ENCODE measurements at places on chromosomes 12 and 14.

GRCh38 chr12:94867066-94867855, 136.2 kb downstream of the NDUFA12 start:
- no peak for DNase-seq

DNA sequence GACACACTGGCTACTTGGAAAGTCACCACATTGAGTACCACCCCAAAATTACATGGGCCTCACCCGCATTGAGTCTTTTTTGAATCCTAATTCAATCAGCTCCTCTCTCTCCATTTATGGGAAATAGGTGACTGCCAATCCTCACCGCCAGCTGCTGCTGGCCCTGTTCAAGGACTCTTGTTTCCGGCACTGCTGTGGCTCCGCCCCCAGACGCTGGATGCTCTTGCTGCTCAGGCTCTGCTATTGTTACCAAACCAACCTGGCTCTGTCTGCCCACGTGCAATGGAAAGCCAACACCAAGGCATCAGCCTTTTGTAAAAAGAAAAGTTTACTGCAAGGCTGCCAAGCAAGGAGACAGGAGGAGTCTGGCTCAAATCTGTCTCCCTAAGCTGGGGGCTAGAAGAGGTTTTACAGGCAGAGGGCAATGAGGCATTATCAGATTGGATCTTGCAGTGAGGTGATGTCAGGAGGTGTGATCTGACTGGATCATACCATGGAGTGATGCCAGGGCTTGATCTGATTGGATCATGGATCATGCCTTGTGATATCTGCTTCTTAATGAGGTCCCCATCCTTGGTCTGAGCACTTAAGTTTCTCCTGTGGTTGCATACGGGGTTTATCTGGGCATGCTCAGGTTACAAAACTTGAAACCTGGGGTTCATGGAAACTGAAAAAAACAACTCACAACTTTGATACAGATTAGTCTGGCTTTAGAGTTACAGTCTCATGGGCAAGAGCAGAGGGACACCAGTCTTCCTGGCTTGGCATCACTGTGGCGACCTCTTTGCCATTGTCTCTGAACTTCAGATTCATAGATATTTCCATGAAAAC, 117.1 kb upstream of the SLC35F4 start:
- no peak for DNase-seq

DNA sequence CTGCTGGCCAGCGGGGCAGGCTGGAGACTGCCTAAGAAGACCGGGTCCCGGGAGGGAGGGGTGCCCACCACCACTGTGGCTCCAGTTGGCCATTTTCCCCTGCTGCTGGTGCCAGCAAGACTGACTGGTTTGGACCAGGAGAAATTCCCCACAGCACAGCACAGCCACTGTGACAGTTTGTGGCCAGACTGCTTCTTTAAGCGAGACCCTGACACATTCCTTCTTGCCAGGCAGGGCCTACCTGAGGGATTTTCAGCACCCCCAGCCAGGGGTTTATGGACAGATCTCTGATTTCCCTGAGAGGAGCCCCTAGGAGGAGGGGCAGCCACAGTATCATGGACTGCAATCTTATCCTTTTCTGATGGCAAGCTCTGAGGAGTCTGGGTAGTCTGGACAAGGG, 15.5 kb downstream of the GLIPR1L1 start:
- DNase-seq = no peak

DNA sequence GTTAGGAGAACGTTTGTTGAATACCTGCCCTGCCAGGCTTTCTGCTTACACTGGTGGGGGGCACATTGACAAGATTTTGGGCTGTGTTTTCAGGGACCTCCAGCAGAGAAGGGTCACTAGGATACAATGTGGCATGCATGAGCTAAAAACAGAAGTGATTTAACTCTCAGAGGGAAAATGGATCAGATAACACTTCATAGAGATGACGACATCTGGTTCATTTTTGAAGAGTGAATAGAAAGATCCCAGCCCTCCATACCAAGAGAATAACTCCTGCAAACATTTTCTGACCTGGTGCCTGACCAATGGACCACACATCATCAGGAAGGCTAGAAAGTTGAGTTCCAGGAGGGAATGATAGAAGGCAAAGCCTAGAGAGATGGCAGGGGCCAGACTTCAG, 33.7 kb downstream of the CKB start:
- DNase-seq = no peak

DNA sequence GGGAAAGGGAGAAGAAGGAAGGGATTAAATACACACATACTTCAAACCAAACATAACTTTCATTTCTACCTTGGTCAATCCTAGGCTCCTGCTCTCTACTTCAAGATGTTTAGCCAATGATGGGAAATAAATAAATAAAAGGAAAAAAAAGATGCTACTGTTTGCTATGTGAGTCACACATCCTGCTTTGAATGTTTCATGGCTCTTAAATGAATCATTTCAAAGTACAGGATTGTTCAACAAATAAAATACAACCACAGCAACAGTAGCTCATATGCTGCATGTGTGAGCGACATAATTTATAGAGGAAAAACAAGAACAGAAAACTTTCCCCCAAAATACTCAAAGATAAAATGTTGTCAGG, 54.3 kb upstream of the NPFF start:
- DNase-seq = no peak

- no peak for DNase-seq
Measured at GRCh38 chr14:89771251-89771650, 183.3 kb downstream of the EFCAB11 start.

- no peak for DNase-seq
Measured at GRCh38 chr12:12505544-12506495, 56.8 kb downstream of the DUSP16 start.

DNA sequence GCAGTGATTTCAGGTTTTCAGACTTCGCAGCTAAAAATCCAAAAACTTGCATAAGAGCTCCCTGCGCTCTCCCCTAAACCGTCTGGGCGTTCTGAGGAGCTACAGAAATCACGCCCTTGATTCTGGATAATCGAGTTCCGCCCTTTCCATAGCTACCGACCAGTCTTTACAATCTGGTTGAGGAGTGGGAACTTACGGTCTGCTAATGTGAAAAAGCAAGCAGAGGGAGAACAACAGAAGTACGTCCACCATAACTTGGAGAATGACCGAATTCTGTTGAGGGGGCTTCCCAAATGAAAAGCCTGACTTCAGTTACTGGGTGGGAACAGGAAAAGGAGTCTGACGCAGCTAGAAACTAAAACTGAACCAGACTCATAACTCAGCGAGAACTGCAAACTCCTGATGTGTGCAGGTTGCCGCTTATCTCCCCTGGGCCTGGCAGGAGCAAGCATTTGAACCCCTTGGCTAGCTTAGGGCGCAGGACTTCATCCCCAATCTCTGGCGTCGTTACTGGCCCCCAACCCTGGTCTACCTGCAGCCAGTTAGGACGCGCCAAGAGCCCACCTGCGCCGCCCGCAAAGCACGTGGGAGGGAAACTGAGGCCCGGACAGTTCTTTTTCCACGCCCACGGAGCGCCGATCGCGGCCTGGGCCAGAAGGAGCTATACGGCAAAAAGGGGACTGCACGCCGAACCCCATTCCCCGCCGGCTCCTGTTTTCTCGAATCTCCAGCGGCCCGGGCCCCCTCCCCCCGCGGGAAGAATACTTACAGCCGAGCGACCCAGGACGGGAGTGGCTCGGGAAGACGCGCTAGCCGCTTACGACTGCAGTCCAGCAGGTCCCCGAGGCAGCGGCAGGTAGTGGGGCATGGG, 838 bp downstream of the LRIG3 start:
- DNase-seq = no peak

- no peak for DNase-seq
Measured at GRCh38 chr12:51869931-51870330, 18.0 kb upstream of the ANKRD33 start.

GRCh38 chr12:57940052-57940914, 1.1 kb upstream of the ATP23 start:
- no peak for DNase-seq

DNA sequence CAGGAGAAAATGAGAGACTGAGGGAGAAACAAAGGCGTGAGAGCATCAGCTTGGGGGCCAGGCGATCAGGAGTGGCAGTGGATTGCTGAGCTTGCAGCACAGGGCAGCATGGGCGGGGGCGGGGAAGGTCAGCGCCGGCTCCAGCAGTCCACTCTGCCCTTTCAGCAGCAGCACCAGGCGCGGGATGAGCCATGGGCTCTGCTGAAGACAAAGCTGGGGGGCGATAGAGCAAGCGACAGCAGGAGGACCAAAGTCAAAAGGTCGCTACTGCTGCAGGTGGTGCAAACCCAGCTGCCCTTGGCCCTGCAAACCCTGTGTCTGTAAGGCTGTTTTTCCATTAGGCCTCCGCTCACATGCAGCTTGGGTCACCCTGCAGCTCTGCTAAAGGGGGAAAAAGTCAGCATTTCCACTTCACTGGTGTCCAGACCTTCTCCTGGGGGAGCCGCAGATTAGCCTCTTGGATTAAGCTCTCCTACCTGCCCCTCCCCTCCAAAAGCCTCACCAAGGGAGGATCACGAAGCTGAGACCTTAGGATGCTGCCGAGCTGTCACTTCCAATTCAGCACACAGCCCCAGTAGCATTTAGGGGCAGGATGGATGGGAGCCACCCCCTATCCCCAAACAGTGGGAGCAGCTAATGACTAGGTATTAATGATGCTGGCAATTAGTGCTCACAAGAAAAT, 204.8 kb downstream of the DPF3 start:
- no peak for DNase-seq

DNA sequence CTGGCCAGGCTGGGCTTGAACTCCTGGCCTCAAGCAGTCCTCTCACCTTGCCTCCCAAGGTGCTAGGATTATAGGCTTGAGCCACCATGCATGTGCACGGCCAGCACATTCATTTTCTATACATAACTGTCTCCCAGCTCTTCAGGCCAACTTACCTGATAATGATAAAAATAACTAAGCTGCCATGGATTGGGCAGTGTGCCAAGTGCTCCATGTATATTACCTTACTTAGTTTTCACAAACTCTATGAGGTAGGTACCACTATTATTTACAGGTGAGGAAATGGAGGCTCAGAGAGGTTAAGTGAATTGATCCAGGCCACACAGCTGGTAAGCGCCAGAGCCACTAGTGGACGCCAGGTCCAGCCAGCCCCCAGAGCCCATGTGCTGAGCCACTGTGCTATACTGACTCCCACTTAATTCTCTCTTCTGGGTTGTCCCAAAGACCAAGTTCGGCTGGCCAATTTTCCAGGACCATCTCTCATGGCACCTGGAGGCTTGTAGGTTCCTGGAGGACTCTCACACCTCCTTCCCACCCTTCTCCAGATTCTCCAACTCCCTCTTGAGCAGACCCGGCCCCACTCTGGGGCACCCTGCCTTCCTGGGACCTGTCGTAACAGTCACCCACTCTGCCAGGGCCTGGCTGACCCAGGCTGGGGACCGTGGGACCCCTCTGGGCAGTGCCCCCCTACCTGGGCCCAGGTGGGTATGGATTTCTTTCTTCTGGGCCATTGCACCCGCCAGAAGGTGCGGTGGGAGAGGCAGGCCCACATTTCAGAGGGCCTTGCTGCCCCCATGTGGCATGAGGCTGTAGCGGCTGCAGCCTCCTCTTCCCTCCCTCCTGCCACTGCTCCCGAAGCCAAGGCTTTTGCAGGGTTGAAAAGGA, 30.2 kb upstream of the CIPC start:
- DNase-seq = no peak

DNA sequence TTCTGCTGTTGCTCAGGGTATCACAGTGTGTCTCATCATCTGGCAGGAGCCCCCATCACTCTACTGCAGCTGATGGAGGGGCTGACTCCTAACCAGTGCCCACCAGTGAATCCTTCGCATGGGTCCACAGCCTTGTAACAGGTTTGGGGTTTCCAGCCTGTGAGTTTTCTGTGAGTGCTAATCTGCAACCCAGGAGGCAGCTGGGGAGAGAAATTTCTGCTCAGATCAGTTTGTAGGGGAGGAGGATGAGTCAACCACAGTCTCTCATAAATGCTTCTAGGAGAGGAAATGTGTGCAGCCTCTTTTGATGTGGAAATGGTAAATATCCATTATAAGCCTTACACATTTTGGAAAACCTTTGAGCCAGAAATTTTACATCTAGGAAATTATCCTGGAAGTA, 871.3 kb downstream of the AACS start:
- no peak for DNase-seq

DNA sequence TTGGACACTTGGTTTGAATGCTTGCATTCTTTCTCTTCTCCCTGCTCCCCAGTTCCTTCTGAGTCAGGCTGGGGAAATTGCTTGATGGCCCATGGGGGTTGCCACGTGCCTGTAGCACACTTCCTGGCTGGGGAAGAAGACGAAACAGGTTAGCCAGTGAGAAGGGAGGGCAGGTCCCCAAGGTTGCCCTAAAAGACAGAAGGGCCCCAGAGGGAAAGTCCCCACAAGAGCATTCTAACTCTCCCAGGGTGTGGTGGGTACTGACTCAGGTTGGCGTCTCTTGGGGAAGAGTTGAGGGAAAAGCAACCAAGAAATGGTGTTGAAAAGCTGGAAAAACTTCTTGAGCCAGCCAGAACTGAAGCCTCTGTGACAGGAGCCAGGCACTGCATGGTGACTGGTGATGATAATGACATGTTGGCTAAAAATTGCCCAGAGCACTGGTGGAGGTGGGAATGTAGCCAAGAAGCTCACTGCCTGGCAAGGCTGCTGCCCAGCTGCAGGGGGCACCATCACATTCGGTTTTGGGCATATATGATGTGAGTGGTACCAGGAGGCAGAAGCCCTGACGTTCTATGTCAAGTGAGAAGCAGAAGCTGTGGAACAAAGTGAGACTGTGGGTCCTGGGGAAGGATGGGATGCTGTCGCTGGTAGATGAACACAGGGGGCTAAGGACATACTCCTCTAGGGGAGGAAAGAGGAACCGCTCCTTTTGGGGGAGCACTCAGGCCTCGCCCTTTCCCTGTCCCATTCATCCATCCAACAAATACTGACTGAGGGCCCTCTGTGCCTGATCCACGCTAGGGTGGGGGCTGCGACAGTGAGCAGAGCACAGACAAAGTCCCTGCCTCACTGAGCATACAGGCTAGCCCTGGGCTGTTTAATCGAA, 8.1 kb upstream of the RABGGTA start:
- DNase-seq = no peak

DNA sequence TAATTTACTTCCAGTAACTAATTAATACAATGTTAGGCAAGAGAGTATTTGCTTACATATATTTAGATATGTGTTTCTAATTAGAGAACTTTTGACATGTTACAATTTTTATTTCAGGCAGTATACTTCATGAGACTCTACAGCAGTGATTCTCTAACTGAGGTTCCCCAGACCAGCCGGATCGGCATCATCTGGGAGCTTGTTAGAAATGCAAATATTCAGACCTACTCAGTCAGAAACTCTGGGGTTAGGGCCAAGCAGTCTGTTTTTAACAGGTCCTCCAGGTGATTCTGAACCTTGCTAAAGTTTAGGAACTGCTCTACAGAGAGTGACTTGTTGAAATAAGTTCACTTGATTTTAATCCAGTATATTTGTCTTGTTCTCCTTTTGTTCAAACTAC, 46.5 kb downstream of the ARID2 start:
- DNase-seq = no peak

Measured in omental fat pad (tissue), 4 donors.